ENCODE measurements at places on chromosomes 12 and 14.

- DNase-seq, result no peak
Measured at GRCh38 chr12:68538726-68539614, 71.7 kb upstream of the RAP1B start.

- no peak for DNase-seq
Measured at GRCh38 chr12:75964150-75964549, 67.4 kb downstream of the PHLDA1 start.

DNA sequence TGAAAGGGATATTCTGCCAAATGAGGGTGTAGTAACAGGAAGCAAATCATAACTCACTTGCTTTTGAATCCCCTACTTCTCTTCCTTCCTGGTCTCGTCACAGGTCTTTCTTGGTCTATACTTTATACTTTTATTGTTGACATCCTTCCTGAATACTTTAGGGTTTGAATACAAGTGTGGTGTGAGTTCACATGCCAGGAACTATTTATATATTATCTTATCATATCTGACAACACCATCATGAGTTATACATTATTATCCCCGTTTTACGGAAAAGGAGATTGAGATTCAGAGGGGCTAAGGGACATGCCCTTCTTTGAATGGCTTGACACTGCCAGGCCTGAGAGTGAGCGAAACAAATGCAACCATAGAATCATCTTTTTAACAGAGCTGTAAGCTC lies 33.0 kb upstream of the TSPAN8 start:
- DNase-seq, result no peak

DNA sequence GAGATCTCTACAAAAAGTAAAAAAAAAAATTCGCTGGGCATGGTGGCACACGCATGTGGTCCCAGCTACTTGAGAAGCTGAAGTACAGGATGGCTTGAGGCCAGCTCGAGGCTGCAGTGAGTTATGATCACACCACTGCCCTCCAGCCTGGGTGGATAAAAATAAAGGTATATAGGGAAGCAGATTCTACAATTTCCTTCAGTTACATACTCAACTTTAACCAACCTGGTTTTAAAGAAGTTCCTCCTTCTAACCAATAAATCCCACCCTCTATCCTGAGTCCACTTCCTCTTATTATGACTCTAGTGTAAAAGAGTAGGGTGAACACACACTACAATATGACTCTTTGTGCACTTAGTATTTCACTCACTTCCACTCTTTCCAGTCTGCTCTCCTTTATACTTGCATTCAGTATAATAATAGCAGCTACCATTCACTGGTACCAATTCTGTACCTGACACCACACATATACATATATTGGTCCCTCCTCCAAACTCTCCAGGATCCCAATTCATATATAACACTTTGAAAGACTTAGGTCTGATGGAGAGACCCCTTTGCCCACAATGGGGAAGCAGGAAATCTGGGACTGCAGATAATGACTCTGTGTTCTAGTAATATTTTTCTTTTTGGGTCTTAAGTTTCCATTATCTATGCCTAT lies 2.3 kb downstream of the ARF3 start:
- no peak for DNase-seq

GRCh38 chr14:24231263-24232120 lies 675 bp downstream of the NEDD8 start:
- no peak for DNase-seq

Measured in NCI-H1694 treated with DMSO at 0.1 percent for 48 hours (cell line).